ENCODE measurements at places on chromosomes 2 and 18. TPM values are rescaled to one million over a fixed set of nuclear protein-coding genes. Genes with fewer than 3 reads are reported as not detected.

- DNase-seq: no peak
Measured at GRCh38 chr2:151552287-151552686, 142.6 kb downstream of the RIF1 start.

DNA sequence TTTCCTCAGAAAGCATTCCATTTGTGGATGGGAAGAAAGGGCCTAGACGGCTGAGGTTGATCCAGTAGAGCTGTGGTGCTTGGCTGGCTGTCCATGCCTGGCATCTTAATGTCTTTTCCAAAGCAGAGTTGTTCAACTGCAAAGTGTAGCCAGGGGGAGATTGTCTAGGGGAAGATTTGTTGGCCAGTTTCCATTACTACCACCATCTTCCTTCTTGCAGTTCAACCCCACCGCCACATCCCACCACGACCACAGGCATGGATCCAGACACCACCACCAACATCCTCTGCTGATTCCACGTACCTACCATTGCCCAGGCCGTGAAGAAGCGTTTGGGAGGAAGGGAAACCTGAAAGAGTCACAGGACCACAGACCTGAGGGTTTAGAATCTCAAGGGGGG, 50.7 kb upstream of the HAAO start:
- no peak for DNase-seq

DNA sequence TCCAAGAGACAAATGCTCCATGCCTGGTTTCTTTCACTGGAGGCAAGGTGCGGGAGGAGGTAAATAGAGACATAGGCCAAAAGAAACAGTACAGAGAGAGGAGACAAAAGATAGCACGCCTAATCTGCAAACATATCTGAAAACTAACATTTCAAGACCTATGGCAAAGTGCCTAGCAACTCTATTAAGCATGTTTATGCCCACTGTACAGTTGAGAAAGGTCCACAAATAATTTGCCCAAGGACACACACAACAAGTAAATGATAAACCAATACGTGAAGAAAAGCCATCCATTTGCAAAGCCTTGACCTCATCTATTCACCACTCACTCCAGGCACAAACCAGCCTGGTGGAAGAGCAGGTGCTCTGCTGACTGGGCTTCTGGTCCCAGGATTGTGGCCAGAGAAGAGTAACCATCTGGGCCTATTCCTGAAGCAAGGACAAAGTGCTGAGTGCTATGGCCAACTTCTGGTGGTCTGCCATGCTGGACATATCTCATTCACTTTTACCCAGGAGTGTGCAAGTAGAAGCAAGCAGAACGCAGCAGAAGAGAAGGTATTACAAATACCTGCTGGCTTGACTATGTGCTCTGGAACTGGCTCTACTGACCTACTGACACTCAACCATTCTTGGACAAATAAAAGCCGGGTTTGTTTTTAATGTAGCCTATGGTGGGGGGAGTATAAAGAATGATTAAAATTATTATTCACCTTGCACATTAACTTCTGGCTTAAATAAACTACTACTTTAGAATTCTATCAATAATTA, 25.3 kb downstream of the TMEM131 start:
- no peak for DNase-seq

DNA sequence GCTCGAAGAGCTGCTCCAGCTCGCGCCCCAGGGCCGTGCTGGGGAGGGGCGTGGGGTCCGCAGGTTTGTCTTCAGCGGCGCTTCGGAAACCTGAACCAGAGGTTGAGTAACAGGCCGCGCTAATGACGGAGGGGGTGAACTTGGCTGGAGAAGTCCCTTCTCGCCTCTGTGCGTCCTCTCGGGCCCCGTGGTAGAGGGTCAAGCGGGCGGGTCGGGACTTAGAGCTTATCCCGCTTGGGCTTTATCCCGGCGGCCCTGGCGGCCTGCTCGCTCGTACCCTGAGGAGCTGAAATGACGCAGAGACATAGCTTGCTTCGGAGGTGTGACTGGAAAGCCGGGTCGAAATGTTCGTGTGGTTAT, 479 bp downstream of the RNMT start:
- DNase-seq: no peak

DNA sequence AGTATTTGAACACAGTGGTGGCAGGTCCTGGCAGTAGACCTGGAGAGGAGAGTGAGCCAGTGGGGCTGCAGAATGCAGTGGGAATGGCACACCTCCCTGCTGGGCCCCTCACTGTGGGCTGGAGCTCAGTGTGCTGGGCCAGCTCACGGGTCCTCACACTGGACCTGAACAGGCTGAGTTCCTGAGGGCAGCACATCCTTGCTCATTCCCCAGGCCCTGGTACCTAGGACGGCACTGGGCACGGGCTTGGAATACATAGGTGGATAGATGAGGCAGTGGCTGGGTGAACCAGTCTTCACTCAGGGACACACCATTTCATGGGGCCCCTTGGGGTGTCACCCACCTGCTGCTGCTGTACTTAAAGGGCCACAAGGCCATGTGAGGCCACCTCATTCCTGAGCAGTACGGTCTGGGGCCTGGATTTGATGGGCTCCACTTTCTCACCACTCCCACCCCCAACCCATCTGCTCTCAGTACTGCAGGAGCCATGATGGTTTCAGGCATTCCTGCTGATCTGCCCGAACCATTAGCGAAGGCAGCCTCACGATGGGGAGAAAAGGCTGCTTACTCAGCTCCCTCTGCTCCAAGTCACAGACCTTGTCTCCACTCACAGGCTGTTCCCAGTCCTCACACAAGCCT, 4.2 kb downstream of the TMEM177 start:
- no peak for DNase-seq

DNA sequence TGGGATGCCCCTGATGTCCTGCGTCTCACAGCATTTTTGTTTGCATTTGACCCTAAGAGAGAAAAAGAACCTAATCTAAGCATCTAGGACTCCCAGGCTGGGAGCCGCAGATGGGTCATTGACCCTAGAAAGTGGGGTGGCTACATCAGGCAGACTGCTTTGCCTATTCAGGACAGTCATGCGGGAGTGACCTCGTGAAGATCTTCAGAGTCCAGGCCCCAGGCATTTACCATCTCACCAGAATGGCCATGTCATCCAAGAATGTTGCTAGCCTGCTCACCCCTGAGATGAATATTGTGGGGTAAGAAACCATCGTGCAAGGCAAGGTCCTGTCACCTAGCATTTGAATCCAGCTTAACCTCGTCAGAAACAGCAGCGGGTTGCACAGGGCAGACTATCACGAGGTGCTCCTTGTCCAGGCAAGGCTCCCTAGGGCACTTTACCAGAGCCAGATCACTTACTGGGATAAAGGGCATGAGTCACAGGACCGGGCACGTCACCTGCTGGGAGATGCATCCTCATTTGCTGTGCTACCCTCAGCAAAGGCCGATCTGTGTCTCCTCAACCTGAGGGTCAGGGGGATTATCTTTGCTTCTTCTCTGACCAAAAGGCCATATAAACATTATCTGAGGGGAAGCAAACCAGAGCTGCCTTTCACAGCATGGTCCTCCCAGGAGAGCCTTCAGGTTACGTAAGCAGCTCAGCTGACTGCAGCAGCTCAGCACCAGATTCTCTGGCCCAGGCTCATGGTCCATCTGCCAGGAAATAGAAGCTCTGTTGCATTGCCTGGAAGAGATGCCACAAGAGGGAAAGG, 162.3 kb downstream of the ACKR3 start:
- DNase-seq: no peak

DNA sequence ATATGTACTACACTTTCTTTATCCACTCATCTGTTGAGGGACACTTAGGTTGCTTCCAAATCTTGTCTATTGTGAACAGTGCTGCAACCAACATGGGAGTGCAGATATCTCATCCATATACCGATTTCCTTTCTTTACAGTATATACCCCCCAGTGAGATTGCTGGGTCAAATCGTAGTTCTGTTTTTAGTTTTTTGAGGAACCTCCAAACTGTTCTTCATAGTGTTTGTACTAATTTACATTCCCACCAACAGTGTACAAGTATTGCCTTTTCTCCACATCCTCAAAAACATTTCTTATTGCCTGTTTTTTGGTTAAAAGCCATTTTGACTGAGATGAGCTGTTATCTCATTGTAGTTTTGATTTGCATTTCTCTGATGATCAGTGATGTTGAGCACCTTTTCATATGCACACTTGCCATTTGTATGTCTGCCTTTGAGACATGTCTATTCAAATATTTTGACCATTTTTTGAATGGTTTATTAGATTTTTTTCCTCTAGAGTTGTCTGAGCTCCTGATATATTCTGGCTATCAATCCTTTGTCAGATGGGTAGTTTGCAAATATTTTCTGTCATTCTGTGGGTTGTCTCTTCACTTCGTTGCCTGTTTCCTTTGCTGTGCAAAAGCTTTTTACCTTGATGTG, 12.2 kb downstream of the PLEK start:
- no peak for DNase-seq

GRCh38 chr2:207625014-207625907, at the start of gene METTL21A:
METTL21A (minus strand) TSS chr2:207625394; CDS start chr2:207624375, 1,019 bp downstream.
- peak; percentile 92 for DNase-seq

DNA sequence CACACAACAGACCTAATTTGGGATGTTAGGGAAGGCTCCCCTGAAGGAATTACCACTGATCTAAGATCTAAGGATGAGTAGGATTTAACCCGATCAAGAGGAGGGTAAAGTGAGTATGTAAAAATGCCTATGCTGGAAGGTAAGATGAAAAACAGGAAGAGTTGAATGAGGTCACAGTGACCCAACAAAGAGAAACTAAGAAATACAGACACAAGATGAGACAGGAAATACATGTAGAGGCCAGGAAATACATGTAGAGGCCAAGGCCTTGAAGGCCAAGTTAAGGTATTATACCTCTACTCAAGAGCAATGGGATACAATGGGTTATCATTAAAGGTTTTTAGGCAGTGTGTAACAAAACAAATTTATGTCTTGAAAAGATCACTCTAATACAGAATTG, 131.6 kb upstream of the TANK start:
- DNase-seq: no peak

GRCh38 chr2:41994233-41994637, 53.6 kb upstream of the PKDCC start:
- no peak for DNase-seq

GRCh38 chr18:40874233-40874632, 1080.8 kb upstream of the PIK3C3 start:
- no peak for DNase-seq

- DNase-seq: no peak
Measured at GRCh38 chr2:105141099-105141614, 100.4 kb upstream of the GPR45 start.

DNA sequence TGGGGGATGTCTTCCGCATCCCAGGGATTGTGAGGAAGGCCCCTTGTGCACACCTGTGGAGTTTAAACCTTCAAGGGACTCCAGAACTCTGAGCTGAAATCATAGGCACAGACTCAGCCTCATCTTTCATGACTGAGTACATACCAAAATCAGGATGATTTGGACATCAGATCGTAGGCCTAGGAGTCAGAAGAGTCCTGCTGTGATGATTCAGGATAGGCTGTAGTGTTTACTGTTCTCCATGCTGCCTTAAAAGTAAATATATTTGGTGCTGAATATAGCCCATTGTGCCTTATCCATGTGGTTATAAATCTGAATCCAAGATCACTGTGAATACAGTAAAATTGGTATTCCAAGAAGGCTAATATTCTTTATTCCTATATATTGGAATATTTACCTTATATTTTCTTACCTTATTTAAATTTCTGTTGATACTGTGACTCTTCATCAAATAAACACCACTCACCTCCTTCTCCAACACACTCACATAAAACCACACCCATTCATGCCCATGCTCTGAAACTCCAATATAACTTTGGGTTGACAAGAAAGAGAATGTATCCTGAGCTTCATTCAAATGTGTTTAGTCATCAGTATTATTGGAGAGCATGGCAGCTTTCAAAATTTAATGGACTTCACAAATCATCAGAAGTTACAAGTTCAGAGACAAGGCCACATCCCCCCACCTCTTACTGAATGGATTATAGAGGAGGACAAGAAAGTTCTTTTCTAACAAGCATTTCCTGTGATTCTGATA, 561.4 kb upstream of the LINC00305 start:
- no peak for DNase-seq

DNA sequence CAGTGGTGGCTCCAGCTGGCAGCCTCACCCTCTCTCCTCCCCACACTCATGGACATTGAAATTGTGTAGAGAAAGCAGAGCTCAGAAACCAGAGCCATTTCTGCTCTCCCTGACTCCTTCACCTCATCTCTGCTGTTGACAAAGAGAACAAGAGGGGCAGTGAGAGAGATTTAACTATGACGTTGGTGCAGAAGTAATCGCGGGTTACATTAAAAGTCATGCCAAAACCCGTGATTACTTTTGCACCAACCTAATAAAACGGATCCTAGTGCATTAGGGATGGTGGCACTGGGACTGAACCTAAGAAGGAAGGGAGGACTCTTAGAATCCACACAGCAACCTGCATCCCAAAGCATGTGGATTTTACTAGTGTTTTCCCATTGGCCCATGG, 113.3 kb upstream of the CDC42EP3 start:
- DNase-seq: no peak

DNA sequence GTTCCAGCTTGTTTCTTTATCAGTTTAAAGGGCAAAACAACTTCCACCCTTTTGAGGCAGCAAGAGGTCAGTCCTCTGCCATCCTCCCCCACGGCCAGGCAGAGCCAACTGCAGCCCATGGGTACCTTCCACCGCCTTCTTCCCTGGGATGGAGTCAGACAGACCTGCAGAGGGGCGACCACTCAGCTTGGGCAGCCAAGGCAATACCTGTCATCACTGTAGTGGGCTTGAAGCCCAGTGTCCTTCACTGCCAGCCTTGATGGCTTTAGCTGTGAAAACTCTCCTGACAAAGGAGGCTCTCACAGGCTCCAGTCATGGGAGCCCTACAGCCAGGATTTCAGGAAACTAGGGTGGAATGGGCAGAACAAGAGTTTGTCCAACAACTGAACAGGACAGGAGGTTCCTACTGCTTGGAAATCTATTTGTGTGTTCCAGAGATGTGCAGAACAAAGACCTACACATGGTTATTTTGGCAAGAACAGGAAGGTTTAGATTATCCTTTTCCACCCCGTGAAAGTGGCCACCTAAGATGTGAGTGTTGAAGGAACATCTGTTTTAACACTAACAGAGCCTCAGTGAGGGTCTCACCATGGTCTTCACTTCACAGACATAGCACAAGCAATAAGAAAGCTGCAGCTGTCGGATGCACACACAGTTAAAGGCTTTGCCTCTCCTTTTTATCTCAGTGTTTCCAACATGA, 93.9 kb upstream of the RMDN2 start:
- no peak for DNase-seq

- no peak for DNase-seq
Measured at GRCh38 chr2:48089644-48090043, 183.3 kb upstream of the FBXO11 start.

- DNase-seq: no peak
Measured at GRCh38 chr18:13611601-13612195, 114.7 kb downstream of the FAM210A start.

GRCh38 chr2:159052157-159052601, 83.7 kb downstream of the TANC1 start:
- DNase-seq: no peak

Gene CCDC74B
- 2.9 TPM for total RNA-seq

Gene ODC1
- total RNA-seq: 127 TPM

Gene ASIC4
- 0.05 TPM for total RNA-seq

Gene TAF4B
- total RNA-seq: 7.5 TPM

Gene XDH
- 0.19 TPM for total RNA-seq

Gene SCN2A
- total RNA-seq: 0.24 TPM

Gene REG3G
- total RNA-seq: 0.09 TPM

Gene FAM228A
- 0.66 TPM for total RNA-seq

Gene RTP5
- 0.66 TPM for total RNA-seq

Measured in thymus (tissue), 14 donors.